Sigmoid colon (tissue), 7 donors: ENCODE measurements at places on chromosomes 6 and 20.

- no peak for DNase-seq
- H3K4me1 ChIP-seq, result peaks cover 6% of the 10 kb centered on the region
- no peaks in the 10 kb centered on the region for H3K36me3 ChIP-seq
Measured at GRCh38 chr6:169409742-169410312, 156.2 kb upstream of the THBS2 start.

GRCh38 chr6:157097255-157097955 is 225.9 kb downstream of the TMEM242 start:
- H3K27me3 ChIP-seq, result no peaks in the 10 kb centered on the region
- no peaks in the 10 kb centered on the region for H3K36me3 ChIP-seq
- H3K27ac ChIP-seq, result no peak overlapping the region
- H3K4me3 ChIP-seq, result no peak overlapping the region
- H3K4me1 ChIP-seq, result peaks cover 10% of the 10 kb centered on the region
- DNase-seq, result no peak

GRCh38 chr6:69732045-69732444 is 64.8 kb downstream of the LMBRD1 start:
- H3K4me3 ChIP-seq, result no peak overlapping the region
- H3K27ac ChIP-seq, result no peak overlapping the region
- H3K36me3 ChIP-seq, result no peaks in the 10 kb centered on the region
- H3K27me3 ChIP-seq, result no peaks in the 10 kb centered on the region

DNA sequence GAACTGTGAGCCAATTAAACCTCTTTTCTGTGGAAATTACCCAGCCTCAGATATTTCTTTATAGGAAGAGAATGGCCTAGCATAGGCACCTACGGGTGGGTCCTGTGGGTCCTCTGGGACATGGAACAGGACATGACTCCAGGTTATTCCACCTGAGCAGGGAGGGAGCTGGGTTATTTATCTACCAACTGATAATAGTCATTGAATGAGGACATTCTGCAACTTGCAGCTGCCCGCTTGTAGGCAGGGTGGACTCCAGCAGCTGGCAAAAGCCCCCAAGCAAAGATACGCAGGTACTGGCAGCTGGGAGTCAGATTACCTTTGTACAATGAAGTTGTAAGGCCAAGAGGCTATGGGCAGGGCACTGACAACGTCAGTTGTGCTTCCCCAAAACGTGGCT is 1.4 kb upstream of the BANF2 start:
- no peaks in the 10 kb centered on the region for H3K36me3 ChIP-seq
- H3K4me1 ChIP-seq, result no peaks in the 10 kb centered on the region

- peaks cover 17% of the 10 kb centered on the region for H3K36me3 ChIP-seq
- H3K27ac ChIP-seq, result no peak overlapping the region
- no peaks in the 10 kb centered on the region for H3K27me3 ChIP-seq
- no peak for DNase-seq
- H3K4me3 ChIP-seq, result no peak overlapping the region
- peaks cover 38% of the 10 kb centered on the region for H3K4me1 ChIP-seq
Measured at GRCh38 chr20:34365765-34366213, 2.7 kb downstream of the ITCH start.
